ENCODE measurements at places on chromosomes 6 and 20.

DNA sequence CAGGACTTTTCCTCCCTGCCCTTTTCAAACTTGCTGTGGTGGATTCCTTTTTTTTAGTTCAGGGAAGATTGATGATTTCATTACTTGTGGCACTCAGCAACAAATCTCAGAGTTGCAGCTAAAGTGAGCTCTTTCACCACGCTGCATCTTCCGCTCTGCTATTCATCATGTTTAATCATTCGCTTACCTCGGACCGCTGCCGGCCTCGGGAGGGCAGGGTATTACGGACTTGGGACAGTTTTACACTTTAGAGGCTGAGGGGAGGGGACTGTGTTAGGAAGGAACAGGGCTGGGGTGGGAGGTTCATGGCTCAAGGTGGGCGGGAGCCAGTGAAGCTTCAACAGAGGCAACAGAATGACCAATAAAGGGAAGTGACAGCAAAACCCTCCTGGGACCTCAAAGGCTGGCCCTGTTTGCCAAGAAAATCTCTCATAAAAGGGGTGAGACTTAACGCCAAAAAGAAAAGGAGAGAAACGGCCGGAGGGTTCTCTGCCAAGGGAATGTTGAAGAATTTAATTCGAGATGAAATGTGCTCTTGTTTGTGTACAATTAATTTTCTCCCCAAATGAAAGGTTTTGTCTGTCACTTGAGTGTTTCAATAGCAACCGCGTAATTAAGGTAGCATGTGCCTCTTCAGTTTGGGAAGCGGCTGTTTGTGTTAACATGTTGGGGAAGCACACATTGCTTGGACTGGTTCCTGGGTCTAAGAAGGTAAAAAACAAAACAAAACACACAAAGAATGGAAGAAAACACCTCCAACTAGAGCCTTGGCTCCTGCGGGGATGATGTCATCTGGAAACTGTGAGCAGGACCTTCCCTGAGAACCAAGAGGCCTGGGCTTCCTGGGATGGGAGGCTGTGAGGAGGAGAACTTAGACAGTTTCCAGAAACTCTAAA is 72.5 kb upstream of the SULF2 start:
- peak; percentile 14 for DNase-seq

DNA sequence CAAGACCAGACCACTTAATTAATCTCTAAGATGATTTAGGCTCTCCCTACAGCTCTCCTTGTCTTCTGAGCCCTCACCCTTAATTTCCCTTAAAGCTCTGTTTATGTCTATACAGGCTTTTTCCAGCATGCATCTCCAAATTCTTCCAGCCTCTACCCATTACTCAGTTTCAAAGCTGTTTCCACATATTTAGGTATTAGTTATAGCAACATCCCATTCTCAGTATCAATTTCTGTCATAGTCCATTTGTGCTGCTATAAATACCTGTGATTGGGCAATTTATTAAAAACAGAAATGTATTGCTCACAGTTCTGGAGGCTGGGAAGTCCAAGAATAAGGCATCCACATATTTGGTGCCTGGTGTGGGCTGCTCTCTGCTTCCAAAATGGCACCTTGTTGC is 2.3 kb upstream of the SERPINB1 start:
- DNase-seq, result no peak

- no peak for DNase-seq
These were observed 74.2 kb downstream of the TOX2 start for GRCh38 chr20:43988867-43989266.

- peak; percentile 38 for DNase-seq
These were observed 57.2 kb upstream of the ARHGAP18 start for GRCh38 chr6:129766959-129767728.

GRCh38 chr6:84685983-84686584 is 78.3 kb downstream of the TBX18 start:
- no peak for DNase-seq

- DNase-seq, result no peak
These were observed 6.8 kb downstream of the ADNP start for GRCh38 chr20:50924261-50924920.

DNA sequence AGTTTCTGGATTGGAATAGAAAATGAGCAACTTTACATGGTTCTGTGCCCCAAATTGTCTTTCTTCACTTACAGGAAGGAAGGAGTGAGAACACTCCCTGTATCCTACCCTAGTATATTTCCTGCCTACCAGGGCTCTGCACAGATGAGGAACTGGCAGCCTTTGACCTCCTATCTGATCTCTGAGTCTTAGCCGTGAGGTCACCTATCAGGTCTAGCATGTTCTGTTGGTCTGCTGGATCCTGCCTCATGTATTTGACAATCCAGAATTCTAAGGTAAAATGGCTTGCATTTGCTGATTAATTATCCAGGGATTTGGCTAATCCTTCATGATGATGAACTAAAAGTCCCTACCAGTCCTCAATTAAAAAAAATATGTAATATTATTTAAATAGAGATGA is 35.0 kb upstream of the TRAM2 start:
- DNase-seq, result no peak

DNA sequence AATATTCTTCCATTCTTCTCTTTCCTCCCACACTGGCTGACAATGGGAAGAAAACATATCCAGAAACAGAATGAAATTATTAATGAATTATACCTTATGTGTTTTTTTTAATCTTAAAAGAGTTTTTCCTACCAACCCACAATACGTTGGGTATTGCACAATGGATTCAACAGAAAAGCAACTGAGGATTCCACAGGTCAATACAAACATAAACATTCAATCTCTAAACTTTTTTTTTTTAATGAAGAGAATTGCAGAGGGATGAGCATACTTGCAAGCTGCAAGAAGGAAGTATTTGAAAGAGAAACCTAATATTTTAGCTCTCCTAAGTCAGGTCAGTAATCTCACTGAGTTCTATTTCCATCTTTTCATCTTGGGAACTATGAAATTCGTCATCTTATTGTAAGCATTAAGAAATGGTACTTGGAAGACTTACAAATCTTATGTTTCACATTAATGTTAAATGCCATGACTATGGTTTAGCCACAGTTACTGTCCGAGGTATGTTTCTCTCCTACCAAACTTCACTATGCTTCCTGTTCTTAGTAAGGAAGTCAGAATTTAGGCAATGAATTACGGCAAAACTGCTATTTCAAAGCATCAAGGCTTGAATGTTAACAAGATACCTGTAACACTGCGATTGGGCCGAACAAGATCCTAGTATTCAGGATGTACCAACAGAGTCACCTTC is 100.8 kb downstream of the HIVEP2 start:
- peak; percentile 50 for DNase-seq

DNA sequence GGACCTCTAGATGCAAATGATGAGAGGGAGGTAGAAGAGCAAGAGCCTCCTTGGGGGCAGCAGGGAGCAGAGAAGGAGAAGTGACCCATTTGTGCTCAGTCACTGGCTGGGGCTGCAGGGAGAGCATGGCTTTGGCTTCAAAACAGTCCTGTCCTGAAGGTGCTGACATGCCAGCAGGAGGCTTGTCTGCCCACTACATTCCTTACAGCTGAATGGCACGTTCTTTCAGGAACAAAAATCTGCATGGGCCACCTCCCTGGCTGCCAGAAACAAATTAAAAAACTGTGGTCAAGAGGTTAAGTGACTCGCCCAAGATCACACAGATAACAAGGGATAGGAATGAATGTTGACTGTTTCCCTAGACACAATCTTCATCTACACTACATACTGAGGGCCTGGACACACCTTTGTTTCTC is 188.8 kb downstream of the HIVEP2 start:
- DNase-seq, result peak; percentile 89

- DNase-seq, result peak; percentile 37
These were observed 5.4 kb upstream of the PLAGL1 start for GRCh38 chr6:144013486-144013909.

- DNase-seq, result no peak
These were observed 78.0 kb downstream of the DZANK1 start for GRCh38 chr20:18388860-18389259.

DNA sequence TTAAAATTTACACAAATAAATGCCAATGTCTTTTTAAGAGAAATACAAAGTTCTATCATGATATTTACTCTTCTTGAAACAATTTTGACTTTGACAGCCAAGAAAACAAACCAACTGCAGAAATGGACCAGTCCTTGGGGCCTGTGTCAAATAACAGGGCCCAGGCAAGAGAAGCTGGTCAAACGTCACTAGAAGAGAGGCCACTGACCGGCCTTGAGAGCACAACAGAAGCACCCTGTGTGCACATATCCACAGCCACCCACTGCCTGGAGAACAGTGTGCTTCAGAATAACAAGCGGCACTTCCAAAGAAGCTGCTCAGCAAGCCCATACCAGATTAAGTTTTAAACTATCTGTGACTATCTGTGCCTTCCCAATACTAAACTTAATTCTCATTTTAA is 14.8 kb downstream of the APMAP start:
- no peak for DNase-seq

- DNase-seq, result no peak
These were observed 10.2 kb downstream of the BTN3A1 start for GRCh38 chr6:26412228-26412627.

DNA sequence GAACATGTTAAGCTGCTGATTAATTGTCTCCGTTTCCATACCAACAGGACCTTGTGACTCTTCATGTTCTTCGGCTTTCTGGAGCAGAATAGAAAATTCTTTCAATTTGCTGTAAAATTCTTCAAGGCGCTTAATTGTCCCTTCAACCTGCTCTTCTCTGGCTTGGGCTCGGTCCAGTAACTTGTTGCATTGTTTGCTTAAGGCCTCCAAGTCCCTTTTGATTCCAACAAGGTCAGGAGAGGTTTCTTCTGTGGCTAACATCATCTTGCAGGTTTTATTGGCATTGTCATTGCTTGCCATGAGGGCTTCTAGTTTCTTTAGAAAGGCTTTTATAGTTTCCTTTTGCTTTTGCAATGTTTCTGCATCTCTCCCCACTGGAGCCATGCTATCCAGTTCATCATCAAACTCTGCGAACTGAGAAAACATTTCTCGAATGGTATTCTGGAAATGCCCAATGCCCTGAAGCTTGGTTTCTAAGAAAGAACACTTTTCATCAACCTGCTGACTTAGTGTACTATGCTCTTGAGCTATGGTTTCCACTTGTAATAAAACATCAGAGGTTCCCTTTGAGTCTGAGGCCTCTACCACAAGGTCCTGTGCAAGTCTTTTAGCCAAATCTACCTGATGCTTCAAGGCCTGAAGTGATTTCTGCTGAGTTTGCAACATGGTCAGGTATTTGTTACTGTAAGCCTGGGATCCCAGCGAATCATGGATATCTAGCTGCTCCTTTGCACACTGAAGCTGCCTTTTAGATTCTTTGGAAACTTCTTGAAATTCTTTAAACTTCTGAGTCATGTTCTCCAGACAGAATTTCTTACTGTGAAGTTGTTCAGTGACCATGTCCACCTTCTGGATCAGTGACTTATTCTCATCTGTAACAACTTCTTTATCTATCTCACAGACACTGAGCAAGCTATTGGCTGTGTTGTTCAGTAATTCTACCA is 90.2 kb downstream of the DST start:
- DNase-seq, result peak; percentile 59

DNA sequence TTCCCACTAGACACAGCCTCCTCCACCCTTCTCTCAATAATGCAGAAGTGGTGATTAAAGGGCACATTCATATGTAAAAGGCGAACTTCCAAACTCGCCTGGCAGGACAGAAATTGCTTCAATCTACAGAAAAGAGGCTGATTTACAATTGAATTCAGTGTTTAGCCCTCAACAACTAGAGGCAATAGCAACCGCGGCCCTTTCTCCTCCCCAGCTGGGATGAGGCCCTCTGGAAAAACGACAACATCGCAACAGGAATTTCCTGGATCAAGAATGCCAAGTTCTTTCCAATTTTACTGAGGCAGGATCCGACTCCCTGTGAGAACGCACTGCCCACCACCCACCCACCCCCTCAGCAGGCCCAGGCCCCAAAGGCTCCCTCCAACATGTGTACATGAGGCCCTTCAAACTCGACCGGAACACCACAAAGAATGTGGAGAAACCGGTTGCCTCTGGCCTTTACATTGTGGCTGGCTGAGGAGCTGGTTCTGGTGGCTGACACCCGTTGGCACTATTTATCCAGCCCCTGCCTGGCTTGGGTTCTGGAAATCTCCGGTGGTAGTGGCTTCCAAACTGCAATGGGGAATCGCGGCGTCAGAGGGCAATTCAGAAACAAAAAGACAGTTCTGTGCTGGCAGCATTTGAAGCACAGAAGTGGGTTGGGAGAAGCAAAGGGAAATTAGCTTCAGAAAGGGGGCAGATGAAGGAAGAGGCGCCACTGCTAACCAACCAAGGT is 36.8 kb downstream of the ZMYND8 start:
- DNase-seq, result no peak

- DNase-seq, result no peak
These were observed 1.4 kb downstream of the PDE10A start for GRCh38 chr6:165661664-165662025.

GRCh38 chr6:90078513-90079289 is 184.4 kb downstream of the GJA10 start:
- no peak for DNase-seq

GRCh38 chr6:2503816-2504494 is 246.8 kb downstream of the MYLK4 start:
- DNase-seq, result no peak

DNA sequence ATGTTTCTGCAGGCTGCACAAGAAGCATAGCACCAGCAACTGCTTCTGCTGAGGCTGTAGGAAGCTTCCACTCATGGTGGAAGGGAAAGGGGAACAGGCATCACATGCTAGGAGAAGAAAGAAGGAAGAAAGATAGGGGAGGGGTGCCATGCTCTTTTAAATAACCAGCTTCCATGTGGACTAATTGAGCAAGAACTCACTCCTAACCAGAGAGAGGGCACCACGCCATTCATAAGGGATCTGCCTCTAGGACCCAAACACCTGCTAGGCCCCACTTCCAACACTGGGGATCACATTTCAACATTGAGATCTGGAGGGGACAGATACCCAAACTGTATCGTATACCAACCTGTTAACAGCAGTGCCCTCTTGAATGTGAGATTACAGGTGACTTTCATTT is 46.9 kb upstream of the ARMC2 start:
- DNase-seq, result no peak

DNA sequence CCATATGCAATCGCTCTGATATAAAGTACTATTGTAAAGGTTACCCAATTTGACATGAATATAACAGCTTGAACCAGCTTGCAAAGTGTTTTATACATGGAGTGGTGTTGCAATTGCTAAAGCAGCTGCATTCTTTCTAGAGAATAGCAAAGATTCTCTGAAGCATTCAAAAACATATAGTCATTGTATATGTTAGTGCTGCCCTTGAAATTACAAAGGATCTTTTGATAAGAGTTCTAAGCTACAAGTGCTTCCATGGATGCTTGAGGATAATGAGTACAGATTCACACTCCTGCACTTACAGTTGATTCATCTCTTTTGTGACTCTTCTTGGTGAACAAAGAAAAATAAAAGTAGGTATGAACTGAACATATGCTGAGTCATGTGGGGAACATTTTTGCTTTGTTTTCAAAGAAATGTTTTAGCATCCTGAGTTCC is 175.7 kb downstream of the ALDH8A1 start:
- DNase-seq, result peak; percentile 59

DNA sequence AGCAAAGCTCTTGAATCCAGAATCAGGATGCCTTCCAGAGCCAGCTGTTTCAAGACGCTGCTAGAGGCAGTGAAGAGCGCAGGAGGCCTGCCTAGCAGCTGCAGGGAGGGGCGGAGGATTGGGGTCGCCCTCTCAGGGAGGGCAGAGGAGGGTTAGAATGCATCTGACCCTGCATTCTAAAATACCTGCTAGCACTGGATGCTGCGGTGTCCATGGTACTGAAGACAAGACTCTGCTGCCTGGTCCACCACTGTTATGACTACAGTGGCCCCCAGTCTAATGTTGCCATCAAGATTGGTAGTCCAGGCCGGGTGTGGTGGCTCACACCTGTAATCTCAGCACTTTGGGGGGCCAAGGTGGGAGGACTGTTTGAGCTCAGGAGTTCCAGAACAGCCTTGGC is 193.7 kb upstream of the PROKR2 start:
- no peak for DNase-seq
